Muscle of leg (tissue), 16 donors: ENCODE measurements at places on chromosomes 4 and X. TPM values are rescaled to one million over a fixed set of nuclear protein-coding genes. Genes with fewer than 3 reads are reported as not detected.

- peak; percentile 38 for DNase-seq
These were observed 198.2 kb upstream of the CXorf66 start for GRCh38 chrX:140163371-140164159.

- no peak for DNase-seq
These were observed 47.4 kb downstream of the WWC2 start for GRCh38 chr4:183146478-183146877.

DNA sequence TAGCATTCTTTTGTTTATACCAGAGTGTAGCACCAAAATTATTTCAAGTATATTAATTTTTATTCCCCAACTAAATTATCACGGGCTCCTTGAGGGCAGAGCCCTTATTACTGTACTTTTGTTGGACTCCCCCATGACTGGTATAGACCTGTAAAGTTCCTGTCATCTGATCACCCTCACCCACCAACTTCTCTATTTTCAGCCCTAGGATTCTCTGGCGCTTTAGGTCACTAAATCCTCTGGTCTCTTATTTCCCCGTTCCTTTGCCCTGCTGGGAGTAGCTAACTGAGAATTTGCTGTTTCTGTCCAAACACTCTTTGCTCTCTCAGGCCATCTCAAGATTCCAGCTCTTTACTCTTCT lies 3.2 kb upstream of the XKRX start:
- DNase-seq, result no peak

DNA sequence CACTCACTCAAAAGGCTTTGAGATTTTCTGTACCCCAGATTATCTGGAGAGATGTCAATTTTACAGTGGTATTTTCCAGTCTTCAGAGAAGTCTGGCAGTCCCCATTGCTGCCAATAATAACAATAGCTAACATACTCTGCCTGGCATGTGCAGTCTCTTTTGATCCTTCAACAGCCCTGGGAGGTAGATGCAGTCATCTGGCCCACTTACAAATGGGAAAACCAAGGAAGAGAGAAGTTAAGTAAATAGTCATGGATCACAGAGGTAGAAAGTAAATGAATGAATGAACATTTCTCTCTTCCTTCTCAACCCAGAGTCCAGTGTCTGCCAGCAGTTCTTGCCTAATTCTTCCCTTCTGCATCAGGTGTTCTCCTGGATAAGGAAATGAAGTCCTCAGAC lies 113.0 kb upstream of the EDNRA start:
- no peak for DNase-seq

The BRS3 gene
- total RNA-seq, result not detected

The ATP8A1 gene
- 8.6 TPM for total RNA-seq

DNA sequence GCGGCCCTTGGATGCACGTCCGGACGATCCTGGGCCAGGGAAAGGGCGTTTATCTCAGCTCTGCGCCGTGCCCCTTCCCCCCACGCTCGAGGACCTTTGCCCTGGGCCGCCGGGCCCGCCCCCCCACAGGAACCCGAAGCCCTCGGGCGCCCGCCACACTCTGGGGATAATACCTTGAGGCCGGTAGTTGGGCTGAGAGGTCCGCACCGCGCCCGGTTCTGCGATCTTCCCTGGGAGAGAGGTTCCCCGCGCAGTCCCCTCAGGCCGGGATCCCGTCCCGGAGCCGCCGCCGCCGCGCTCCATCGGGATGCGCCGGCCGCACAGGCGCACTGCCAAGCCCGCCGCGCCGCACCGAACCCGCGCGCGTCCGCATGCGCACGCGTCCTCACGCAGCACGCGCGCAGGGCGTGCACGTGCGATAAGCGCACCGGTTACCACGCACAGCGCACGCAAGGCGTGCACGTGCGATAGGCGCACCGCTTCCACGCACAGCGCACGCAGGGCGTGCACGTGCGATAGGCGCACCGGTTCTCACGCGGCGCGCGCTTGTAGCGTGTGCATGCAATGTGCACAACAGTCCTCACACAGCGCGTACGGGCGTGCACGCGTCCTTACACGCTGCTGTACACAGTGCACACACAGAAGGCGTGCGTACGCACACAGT lies at the start of gene MAP7D2:
Gene MAP7D2, minus strand, starts transcription at position 331 of the 664 bp plus-strand sequence. Its CDS starts 28 bp downstream, at position 303.
- no peak for DNase-seq

DNA sequence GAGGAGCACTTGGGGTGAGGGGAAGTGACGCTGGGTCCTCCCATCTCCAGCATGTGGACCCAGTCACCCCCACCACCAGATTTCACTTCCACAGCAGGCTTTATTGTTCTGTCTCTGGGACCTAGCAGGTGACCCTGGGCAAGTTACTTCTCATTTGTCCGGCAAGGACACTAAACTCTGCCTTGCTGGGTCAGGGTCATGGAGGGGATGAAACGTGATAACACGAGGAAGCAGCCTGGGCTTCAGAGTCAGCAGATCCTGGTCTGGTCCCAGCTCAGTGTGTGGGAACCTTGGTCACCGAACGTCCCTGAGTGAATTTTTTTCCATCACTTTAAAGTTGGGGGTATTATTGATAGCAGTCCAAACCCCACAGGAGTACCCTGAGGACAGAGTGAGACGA lies 3.9 kb downstream of the UBA1 start:
- no peak for DNase-seq

DNA sequence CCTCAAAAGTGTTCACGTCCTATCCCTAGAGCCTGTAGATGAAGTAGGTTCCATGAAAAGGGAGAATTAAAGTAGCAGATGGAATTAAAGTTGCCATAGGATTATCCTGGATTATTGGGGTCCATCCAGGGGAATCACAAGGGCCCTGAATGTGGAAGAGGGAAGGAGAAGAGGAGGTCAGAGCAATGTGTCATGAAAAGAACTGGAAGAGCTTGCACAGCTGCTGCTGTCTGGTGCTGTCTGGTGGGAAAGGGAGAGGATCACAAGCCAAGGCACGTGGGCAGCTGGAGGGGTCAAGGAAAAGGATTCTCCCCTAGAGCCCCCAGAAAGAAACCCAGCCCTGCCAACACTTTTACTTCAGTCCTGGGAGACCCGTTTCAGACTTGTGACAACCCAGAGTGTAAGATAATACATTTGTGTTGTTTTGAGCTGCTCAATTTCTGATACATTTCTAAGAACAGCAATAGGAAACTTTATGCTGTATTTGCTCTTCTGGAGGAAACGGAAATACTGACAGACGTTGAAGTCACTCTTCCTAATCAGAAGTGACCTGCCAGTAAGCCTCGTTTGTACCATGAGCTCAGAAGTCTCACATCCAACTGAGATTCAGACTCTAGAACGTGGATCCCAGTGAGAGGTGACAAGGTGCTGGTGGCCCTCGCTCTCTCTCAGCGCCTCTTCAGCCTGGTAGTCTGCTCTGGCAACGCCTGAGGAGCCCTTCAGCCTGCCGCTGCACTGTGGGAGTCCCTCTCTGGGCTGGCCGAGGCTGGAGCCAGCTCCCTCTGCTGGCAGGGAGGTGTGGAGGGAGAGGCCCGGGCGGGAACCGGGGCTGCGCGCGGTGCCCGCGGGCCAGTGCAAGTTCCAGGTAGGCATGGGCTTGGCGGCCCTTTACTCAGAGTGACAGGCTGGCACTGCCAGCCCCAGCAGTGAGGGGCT lies 34.7 kb upstream of the ENPP6 start:
- peak; percentile 49 for DNase-seq

The GIMD1 gene
- total RNA-seq, result not detected

GRCh38 chrX:121256647-121257046 lies 209.2 kb downstream of the GLUD2 start:
- peak; percentile 79 for DNase-seq

The GPR78 gene
- total RNA-seq, result 0.93 TPM

DNA sequence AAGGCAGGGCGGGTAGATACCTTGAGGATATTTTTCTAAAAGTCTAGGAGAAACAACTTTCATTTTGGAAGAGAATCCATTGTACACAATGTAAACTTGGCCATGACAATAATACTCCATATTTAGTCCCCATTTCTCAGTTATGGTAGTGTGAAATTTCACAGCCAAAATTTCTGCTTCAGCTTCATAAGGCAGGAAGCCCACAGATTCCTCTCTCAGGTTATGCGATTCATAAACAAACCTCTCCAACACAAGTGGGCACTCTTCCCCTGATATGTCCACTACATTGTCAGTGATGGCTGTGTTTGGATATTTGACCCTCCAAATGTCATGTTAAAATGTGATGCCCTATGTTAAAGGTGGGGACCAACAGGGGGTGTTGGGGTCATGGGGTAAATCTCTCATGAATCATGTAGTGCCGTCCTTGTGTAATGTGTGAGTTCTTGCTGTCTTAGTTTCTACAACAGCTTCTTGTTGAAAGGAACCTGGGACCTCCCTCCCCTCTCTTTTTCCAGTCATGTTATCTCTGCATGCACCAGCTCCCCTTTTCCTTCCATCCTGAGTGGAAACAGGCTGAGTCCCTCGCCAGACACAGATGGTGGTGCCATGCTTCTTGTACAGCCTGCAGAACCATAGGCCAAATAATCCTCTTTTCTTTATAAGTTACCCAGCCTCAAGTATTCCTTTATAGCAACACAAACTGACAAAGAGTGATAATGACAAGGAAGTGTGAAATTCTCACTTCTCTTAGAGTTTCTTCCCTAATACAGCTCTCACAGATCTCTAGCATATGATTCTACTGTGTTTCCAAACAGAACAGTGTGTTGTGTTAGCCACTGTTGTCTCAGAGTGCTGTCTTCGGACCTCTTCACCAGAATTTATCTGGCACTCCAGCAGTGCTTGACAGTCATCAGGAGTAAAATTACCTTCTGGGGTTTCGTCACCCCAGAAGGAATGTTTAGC lies 598.4 kb upstream of the GNPDA2 start:
- DNase-seq, result no peak

DNA sequence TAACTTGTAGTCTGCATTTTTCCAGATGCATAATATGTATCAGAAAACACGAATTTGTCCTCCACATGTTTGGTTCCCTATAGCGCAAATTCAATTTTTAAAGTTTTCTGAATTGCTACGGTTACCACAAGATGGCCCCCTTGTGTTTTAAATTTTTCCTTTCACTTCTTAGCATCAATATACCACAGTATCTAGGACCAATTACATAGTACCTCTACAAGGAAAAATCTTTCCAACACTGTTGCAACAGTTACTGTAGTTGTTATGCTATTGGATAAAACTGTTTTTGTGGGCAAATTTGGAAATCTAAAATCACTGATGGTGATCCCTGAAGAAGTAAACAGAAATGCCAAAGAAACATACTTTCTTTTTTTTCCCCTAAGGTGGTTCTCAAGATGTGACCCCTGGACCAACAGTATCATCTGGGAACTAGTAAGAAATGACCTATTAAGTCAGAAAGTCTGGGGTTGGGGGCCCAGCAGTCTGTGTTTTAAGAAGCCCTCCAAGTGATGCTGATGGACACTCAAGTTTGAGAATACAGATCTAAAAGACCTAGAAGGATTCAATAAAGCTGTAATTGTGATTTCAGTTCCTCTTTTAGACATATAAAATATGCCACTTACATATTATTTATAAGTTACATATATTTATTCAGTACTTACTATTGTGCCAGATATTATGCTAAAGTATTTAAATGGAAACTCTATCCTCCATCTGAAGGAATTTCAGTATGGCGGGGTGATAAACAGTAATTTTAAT lies 3.1 kb downstream of the ZGRF1 start:
- DNase-seq, result peak; percentile 55

The EGF gene
- total RNA-seq, result 9.4 TPM

- no peak for DNase-seq
These were observed 98.1 kb downstream of the ADGRL3 start for GRCh38 chr4:61298178-61298740.

DNA sequence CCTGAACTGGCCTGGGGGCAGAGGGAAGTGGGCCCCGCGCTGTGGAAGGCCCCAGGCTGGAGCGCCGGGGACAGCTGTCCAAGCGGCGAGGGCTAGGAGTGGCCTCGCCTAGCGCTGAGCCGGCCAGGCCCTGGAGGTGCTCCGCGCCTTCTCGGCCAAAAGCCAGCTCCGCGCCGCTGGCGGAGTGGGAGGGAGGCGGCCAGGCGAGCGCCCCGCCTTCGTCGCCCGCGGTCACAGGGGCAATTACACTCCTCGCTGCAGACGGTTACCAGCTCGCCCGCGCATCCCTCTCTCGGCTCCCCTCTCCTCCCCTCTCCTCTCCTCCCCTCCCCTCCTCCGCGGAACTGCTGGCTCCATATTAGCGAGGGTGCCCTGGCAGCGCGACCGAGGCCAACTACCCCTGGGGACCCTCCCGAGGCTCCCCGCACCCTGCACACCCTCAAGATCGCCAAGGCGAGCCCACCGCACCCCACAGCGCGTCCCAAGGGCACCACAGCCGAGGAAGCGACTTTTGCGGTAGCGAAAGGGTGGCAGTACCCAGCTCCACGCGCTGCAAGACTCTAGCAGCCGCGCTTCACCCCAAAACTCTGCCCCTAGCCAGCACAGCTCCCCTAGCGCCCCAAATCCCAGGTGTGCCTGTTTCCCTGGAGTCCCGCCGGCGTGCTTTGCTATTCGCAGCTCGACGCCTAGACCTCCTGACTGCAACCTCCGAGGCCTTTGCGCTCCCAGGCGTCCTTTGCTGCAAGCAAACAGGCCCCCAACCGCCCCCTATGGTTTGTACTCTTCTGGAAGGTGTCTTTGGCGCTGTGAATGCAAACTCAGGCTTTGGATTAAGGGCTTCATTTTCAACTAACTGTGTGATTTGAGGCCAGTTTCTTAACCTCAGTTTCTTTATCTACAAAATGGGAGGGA lies 91.4 kb downstream of the BCOR start:
- DNase-seq, result peak; percentile 63

- peak; percentile 93 for DNase-seq
These were observed 341.7 kb upstream of the FAT1 start for GRCh38 chr4:187065396-187065795.

GRCh38 chr4:43374216-43374751 lies 481.8 kb downstream of the GRXCR1 start:
- DNase-seq, result no peak

DNA sequence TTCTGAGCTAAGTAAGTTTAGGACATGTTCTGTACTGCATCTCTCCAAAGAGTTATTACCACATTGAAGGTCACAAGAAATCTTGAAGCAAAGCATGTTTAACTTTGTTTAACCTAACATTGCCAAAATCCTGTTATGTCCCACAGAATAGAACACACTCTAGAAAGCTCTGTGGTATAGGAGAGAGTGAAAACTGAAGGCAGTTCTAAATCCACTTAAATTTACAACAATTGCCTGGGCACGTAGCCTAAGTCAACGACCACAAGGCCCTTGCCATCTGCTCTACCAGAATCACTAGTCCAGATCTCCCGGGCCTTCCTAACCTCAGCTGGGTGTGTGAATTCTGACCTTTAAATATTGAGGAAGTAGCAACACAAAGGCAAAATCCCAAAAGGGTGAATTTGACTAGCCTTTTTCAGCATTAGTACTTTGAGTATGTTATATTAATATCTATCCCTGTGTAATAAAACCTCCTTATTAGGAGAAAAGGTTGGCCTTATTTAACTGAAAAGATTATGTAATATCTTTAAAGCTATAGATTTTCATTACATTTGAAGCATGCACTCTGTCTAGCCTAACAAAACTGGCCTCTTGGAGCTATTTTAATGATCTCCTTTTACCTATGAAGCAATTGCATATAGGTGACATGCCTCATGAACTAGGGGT lies 4.5 kb upstream of the MAML3 start:
- DNase-seq, result no peak

DNA sequence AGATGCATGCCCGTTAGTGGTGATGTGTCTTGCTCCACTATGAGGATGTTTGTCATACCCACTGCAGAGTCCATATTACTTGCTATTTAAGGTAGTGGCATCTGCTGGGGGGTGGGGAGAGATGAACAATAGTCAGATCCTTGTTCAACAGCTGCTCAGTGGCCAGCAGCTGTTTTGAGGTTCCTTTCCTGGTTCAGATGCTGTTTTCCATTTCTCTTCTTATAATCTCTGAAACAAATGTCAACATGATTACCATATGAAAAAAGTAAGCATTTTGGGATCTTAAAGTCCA lies 1567.9 kb upstream of the TENM3 start:
- DNase-seq, result peak; percentile 55

The MAGEA10 gene
- not detected for total RNA-seq

- DNase-seq, result no peak
These were observed 82.8 kb downstream of the CHIC2 start for GRCh38 chr4:53981567-53981966.
